Activated naive CD8-positive, alpha-beta T cell treated with anti-CD3 and anti-CD28 coated beads, Interleukin-2, amount 50 U/mL, for 24 hours (primary cell): ENCODE measurements at places on chromosomes 2 and 18.

DNA sequence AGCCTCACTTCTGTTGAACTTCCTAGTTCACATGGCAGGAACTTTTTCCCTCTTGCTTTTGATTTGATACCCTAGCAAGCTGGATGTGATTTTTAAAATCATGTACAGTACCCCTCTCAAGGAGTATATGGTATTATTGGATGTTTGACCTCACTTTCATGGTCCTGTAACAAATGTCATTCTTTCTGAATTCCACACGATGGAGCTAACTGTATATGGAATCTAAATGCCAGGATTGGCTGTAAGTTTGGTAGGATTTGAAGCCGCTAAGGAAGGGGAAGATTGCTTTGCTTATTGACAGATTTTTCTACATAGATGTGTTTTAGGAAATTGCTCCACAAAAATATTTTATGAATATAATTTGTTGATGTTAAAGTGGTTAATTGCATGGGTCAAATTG lies 18.3 kb downstream of the MAIP1 start:
- no peak for DNase-seq

- DNase-seq = no peak
Observed at GRCh38 chr18:57772387-57772799, 30.7 kb downstream of the ATP8B1 start.

DNA sequence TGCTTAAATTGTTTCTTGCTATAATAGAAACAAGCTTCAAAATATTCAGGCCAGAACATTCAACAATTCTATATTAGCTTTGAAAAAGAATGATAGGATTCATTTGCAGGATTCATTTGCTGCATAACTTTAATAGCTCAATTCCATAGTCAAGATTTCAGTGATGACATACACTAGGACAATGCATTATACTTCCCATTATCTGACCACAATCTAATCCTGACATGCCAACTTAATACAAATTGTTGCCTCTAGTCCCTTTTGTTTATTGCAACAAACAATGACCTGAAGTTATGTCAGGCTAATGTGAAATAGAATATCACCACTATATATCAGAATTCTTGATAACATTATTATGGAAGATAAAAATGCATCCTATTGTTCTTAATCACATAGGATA lies 169.4 kb downstream of the DNAH7 start:
- no peak for DNase-seq

GRCh38 chr18:24538414-24539264 lies 78.2 kb downstream of the HRH4 start:
- DNase-seq = no peak

DNA sequence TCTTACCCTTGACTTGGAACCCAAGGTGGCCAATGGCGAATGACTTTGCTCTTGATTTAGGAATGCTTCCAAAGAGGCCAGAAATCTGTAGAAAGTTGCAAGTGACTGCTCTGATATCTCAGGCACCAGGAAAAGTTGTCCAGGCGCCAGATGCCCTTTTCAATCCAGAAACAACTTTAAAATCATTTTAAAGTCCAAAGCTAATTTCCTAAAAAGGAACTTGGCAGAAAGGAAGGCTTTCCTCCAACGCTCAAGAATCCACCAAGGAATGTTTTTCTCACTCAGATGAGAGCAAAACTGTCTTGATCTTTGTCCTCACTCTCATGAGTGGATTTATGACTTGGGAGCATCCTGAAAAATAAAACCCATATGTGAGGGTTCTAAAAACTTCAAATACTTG lies 5.3 kb downstream of the NGEF start:
- no peak for DNase-seq

DNA sequence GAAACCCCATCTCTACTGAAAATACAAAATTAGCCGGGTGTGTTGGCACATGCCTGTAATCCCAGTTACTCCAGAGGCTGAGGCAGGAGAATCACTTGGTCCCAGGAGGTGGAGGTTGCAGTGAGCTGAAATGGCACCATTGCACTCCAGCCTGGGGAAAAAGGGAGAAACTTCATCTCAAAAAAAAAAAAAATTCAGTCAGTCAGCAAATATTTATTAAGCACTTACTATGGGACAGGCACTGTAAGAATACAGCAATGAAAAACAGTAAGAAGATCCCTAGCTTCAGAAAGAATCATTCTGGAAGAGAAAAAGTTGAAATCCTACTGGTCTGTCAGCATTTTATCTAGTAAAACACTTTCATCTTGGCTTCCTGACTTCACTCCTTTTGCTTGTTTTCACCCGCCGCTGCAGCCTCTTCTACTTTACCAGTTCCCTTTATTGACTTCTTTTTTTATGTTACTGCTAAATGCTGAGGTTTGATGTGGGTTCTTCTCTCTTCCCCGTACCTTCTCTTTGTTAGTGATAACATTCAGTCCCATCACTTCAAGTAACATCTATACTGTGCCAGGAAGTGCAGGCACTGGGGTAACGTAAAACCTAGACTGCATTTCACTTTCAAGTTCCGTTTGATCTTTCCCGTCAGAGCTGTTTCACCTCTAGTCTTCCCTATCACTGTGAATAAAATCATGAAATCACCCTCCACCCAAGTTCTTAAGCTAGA lies 10.8 kb upstream of the TAF4B start:
- peak; percentile 13 for DNase-seq

GRCh38 chr2:207167099-207167923 lies 1.6 kb upstream of the KLF7 start:
- DNase-seq = no peak

- DNase-seq = no peak
Observed at GRCh38 chr2:124798551-124798950, 773.5 kb downstream of the CNTNAP5 start.

GRCh38 chr2:173354073-173354581 lies 545 bp upstream of the CDCA7 start:
- no peak for DNase-seq

GRCh38 chr2:227154986-227155774 lies 8.8 kb downstream of the COL4A4 start:
- DNase-seq = no peak

DNA sequence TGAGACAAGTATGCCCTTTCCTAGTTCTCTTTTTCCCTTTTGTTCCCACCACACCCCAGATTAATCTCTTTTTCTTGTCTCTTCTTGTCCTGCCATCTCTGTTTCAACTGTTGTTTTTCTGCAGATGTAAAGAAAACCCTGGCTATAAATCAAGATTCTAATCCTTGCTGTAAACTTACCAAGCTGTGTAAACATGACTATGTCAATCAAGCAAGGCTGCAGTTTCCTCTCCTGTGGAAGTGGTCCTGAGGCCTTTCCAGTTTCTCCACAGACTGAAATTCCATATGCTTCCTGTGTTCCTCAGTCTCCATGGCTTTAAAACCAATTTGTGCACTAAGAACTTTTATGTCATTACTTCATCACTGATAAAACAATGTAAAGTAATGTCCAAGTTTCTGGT lies 288.8 kb upstream of the PIK3C3 start:
- DNase-seq = no peak

DNA sequence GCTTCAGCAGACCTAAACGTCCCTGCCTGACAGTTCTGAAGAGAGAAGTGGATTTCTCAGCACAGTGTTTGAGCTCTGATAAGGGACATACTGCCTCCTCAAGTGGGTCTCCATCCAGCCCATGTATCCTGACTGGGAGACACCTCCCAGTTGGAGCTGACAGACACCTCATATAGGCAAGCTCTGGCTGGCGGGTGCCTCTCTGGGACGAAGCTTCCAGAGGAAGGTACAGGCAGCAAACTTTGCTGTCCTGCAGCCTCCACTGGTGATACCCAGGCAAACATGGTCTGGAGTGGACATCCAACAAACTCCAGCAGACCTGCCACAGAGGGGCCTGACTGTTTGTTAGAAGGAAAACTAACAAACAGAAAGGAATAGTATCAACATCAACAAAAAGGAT lies 728.4 kb downstream of the MBD2 start:
- DNase-seq = no peak

- no peak for DNase-seq
Observed at GRCh38 chr2:165953306-165953654, 296 bp downstream of the TTC21B start.

GRCh38 chr2:235634435-235635158 lies 140.8 kb downstream of the AGAP1 start:
- DNase-seq = no peak

- no peak for DNase-seq
Observed at GRCh38 chr2:163407296-163407695, 328.5 kb downstream of the FIGN start.

GRCh38 chr18:56233595-56233994 lies 404.8 kb downstream of the TXNL1 start:
- DNase-seq = no peak

DNA sequence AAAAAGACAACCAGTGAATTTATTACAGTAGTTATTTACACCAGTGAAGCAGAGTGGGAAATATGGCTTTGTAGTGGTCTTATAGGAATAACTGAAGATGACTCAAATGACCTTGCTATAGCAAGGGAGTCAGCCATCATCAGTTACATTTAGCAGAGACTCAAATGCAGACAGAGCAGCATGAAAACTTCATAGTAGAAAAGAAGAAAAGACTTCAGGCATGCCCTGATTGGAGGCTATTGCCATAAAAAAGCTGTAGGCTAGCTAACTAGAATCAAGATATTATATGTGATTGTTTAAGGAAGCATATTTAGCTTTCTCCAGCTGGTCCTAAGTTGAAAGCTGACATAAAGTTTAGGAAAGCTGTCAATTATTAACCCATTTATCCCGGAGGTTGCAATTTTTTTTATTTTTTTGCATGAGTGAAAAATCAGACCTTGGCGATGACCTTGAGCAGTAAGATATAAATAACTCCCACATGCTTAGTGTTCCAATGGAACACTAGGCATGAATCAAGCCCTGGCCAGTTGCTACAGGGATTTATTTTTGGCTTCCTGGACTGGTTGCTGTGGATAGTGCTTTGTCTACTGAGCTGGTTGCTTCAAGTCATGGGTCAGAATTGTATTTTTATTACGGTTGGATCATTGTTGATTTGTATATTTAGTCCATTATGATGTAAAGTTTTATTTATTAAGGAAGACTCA lies 675.6 kb upstream of the VRK2 start:
- DNase-seq = no peak

- no peak for DNase-seq
Observed at GRCh38 chr2:72129681-72130340, 17.9 kb downstream of the CYP26B1 start.

DNA sequence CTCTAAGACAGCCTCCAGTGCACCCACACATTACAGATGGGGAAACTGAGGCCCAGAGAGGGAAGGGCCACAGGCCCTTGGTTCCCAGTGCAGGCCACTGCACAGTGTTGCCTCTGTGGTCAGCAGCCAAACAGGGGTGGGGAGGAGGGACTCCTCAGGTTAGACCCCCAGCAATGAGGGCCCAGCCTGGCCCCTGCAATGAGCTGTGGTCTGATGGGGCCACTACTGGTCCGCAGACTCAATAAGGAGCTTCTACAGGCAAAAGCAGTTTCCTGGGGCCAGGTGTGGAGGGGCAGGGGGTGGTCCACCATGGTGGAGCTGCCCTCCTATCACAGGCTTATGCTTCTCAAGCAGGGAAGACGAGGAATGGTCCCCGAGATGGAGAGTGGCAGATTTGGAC lies 87.6 kb downstream of the HS1BP3 start:
- no peak for DNase-seq

GRCh38 chr18:47701134-47701533 lies 229.3 kb downstream of the SMAD2 start:
- no peak for DNase-seq

DNA sequence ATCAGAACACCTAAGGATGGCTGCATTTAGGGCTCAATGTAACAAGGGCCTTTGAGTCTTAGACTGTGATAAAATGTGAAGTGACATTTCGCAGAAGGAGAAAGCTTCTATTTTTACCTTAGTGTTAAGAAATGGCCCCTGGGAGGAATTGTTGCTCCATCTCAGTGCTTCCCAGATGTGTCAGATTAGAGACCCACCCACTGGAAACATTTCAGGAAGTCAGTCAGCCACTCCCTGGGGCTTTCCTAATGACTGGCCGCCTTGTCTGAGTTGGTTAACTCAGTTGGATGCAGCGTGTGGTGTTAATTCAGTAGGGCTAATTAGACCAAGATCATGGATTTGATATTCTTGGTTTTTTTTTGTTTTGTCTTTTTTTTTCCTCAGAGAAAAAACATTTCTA lies 355.9 kb downstream of the PIK3C3 start:
- DNase-seq = no peak

DNA sequence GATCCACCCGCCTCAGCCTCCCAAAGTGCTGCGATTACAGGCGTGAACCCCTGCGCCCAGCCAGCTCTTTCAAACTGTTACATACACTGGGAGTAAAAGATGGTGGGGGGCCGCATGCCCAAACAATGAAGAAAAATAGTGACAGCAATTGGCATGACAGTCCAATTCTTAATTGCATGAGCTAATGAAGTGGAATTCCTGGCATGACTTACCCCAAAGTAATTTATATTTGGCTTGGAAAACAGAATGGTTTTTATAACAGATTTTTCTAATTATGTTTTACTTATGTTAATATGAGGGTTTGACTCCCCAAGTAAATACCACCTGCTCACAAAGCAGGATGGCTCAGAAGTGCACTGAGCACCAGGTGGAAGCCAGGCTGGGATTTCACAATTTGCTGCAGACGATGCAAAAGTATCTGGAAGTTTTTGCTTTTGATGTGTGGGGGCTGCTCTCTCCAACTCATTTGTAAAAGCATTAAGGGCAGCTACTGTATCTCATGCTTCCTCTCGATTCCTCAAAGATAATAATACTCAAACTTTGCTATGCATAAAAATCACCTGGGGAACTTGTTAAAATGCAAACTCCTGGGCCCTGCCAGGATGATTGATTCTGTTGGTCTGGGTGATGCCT lies 24.0 kb upstream of the ATG16L1 start:
- DNase-seq = no peak

GRCh38 chr2:48567671-48568070 lies 37.7 kb downstream of the STON1 start:
- no peak for DNase-seq

DNA sequence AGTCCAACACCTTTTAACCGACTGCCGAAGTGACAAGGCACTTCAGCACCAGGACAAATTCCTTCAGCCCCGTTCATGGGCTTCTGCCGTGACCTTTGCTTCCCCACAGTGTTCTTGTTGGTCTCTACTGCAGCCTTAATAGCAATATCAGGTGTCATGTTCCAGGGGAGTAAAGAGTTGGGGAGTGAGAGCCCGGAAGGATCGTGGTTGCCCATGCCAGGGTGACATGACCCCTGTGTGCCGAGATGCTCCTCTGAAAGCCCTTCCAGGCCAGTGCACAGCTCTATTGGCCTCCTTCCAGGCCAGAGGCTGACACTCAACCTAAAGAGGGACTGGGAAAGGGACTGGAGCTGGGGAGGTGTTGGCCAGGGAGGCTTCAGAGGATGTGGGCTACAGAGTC lies 279.2 kb downstream of the CYRIA start:
- no peak for DNase-seq

DNA sequence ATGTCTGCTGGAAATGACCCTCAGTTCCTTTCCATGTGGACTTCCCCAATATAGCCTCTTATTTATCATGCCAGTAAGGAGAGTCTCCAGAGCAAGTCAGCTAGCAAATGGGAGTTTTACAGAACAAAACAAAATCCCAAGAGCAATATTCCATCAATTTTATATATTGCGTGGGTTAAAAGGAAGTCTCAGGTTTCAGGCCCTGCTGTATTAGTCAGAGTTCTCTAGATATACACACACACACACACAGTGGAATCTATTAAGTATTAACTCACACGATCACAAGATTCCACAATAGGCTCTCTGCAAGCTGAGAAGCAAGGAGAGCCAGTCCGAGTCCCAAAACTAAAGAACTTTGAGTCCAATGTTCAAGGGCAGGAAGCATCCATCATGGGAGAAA lies 102.8 kb upstream of the MAP2 start:
- DNase-seq = no peak
